ENCODE measurements at places on chromosomes 4 and X.

GRCh38 chr4:134422776-134423175 is 221.2 kb upstream of the PABPC4L start:
- no peak for DNase-seq

DNA sequence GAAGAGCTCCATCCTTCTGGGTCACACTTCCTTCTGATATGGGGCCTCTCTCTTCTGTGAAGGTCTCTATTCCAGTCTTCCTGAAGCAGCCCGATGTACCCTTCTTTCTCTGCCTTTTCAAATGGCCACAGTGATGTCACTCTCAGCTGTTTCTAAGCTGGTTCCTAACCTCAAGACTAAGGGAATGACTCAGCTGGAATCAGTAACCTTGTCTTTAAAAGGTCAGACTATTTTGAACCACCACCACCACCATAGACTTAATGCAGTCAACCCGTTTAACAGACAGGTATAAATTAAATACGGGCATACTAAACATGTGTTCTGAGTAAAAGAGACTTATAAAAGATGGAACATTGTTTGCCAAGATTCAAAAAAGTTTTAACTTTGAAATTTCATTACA is 121.0 kb downstream of the PPA2 start:
- DNase-seq = no peak

- DNase-seq = no peak
These were observed 13.2 kb upstream of the S100P start for GRCh38 chr4:6680372-6681034.

- no peak for DNase-seq
These were observed 8.0 kb upstream of the CCDC110 start for GRCh38 chr4:185479507-185479971.

DNA sequence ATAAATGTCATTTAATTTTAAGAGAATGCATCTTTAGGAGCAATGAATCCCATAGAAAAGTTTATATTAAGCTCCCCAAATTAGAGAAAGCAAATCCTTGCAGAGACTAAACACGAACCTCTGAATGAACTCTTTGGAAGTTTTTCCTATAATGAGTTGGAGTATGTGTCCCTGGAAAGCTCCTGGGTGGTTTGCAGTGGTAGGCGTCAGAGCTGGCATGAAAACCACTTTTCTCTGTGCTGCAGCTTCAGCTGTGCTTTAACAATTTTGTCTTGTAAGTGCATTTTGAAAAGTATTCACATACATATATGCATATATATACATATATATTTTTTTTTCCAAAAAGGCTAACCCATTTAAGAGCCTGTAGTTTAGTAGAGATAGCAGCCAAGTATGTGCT is 148.7 kb upstream of the TBC1D9 start:
- no peak for DNase-seq

GRCh38 chr4:145178740-145179280 is 1.6 kb downstream of the OTUD4 start:
- DNase-seq = no peak

DNA sequence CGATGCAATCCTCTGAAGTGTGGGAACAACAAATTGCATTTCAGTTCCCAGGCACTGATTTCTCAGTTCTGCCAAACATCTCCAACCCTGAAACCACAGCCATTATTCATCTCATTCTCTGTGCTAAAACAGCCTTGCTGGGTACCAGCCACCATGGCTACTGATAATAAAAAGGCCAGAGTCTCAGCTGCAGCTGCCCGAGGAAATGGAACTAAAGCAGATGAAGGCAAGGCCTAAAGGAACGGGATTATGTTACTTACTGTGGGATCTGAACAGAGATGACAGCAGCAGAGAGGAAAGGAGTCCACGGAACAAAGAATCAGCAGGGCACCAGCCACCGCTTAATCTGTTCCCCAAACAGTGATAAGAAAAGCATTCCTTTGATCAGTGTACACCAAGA is 155.7 kb downstream of the PAPSS1 start:
- DNase-seq = no peak

- DNase-seq = no peak
These were observed 66.6 kb upstream of the TAB3 start for GRCh38 chrX:30955687-30956086.

DNA sequence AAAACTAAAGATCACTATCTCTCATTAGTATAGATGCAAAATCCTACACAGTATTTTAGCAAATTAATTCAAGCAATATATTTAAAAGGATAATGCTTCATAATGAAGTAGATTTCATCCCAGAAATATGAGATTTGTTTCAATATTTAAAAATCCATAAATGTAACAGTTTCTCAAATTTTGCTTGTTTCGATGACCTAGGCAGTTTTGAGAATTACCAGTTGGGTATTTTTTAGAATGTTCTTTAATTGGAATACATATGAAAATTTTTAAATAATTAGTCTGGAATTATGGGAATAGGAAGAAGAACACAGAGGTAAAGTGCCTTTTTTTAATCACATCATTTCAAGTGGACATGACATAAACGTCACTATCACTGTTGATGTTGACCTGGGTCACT is 192.3 kb downstream of the FBXO8 start:
- DNase-seq = no peak

GRCh38 chr4:85498068-85498733 is 23.3 kb downstream of the ARHGAP24 start:
- no peak for DNase-seq

DNA sequence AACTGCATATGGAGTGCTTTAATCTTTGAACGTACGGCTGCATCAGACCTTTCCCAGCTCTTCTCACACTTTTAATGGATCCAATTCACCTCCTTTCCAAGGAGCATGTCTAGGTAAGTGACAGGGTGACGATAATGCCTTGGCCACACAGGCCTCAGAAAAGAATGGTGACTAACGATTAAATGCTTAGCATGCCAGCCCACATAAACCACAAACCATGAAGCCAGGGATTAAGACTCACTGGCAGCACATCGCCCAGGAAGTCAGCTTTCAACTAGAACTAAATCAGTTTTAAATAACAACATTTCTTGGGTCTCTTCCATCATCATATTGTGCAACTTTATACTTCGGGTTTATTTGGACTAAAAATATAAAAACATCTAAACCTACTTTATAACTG is 28.7 kb downstream of the INPP4B start:
- no peak for DNase-seq

DNA sequence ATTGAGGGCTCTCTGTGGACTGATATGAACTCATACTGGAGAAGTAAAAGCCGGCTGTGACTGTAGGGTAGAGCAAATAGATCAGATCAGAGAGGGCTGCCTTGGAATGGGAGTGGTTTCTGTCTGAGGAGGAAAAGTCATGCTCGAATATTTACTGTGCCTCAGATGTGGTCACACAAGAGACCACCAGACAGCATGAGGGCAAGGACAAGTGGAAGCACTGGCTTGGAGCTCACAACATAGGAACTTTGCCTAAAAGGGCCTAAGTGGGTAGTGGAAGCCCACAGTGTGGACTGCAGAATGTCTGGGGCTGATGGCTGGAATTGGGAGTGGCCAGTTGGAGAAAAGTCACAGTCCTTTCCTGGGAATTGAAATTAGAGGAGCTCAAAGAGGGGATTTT is 19.8 kb downstream of the GLRB start:
- DNase-seq = no peak

DNA sequence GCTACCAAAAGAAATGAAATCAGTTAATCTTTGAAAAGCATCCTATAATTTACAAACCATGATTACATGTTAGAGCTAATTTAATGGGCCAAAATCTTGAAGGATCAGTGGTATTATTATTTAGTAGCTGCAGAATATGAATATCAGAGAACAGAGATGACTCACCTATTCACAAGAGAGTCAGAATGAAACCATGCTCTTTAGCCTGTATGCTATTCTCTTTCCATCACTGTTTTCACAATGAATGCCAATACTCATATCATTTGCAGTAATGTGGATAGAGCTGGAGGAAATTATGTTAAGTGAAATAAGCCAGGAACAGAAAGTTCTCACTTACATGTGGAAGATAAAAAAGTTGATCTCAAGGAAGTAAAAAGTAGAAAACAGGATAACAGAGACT is 414.1 kb downstream of the CENPC start:
- no peak for DNase-seq

GRCh38 chrX:150934453-150934852 is 36.0 kb upstream of the CD99L2 start:
- DNase-seq = no peak

GRCh38 chr4:121822796-121823504 is 733 bp downstream of the CCNA2 start:
- DNase-seq = no peak

DNA sequence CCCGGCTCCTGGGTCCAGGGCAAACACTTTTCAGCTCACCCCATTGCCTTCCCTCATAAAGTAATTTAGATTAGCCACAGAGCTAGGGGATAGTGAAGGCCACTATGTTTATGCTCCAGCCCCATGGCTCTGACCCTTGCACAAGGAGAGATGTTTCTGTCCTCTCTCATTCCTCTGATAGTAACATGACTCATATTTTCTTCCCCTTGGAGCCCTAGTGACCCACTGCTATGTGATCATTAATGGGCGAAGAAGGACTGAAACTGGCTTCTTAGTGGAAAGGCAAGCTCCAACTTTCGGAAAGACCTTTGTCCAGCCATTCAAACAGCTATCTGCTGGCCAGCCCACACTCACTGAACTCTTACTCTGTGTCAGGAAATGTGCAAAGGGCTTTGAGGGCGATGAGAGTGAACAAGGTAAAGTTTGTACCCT is 12.3 kb downstream of the CLDN2 start:
- DNase-seq = no peak

- no peak for DNase-seq
These were observed 259.4 kb upstream of the DIAPH2 start for GRCh38 chrX:96425200-96425599.

DNA sequence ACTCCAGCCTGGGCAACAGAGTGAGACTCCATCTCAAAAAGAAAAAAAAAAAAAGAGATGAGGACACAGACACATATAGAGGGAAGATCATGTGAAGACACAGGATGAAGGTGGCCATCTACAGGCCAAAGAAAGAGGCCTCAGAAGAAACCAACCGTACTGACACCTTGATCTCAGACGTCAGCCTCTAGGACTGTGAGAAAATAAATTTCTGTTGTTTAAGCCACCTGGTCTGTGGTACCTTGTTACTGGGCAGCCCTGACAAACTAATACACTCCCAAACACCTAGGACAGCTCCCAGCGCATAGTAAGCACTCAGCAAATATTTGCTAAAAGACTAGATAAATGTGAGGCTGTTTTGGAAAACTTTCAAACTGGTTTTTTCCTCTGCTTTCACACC is 59.2 kb upstream of the SMIM10 start:
- no peak for DNase-seq

DNA sequence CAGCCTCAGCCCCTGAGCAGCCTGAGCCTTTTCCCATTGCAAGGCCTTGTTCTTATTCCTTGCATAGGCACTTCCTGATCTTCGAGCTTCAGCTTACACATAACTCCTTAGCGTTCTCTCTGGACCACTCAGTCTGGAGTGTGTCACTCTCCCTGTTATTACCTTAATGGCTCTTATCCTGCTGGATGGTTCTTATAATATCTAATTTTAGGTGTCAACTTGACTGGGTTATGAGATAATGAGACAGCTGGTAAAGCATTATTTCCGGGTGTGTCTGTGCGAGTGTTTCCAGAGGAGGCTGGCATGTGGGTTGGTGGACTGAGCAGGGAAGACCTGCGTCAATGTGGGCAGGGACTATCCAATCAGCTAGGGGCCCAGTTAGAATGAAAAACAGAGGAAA is 75.7 kb downstream of the HAUS3 start:
- no peak for DNase-seq

DNA sequence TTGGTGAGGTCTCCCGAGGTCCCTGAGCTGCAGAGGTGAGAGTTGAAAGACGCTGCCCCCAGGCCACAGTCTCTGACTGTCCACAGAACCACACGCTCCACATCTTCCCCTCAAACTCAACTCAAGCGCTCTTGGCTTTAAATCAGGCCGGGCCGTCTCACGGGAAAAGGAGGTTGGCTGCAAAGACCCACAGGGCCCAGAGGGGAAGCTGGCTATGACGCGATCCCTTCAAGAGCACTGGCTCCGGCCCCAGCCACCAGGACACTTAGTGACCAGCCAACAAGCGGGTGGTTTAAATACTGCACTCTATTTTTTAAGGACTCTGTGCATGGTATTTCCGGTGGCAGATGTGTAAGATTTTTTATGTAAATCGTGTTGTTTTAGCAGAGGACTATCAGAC is 19.9 kb downstream of the LRPAP1 start:
- DNase-seq = no peak

GRCh38 chr4:121785479-121785878 is 15.6 kb upstream of the EXOSC9 start:
- DNase-seq = no peak

- peak; percentile 92 for DNase-seq
These were observed at the start of gene ATP8A1 for GRCh38 chr4:42656944-42657792. Gene ATP8A1 (minus strand): TSS chr4:42657105. CDS start chr4:42656873, 232 bp downstream.

- no peak for DNase-seq
These were observed 307.2 kb downstream of the SLC7A11 start for GRCh38 chr4:137934911-137935310.

DNA sequence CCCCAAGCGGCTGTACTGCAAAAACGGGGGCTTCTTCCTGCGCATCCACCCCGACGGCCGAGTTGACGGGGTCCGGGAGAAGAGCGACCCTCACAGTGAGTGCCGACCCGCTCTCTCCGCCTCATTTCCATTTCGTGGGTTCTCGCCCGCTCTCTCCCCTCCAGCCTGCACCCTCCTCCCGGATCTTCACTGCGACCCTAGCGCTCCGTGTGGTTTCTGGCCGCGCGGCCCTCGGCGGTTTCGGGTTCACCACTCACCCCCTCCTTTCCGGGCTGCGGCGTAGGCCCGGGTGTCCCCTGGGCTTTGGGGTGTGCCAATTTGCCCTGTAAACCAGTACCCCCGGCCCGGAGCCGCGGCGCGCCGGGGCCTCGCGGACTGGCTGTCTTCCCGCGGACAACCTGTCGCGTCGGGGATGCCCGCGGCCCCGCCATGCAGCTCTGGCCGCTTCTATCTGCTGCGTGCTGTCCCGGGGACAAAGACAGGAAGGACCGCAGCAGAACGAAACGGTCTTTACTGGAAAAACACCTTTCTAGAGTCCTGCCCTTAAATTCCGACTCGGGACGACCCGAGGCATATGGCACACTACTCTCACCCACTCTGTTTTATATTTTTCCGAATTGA is 737 bp downstream of the FGF2 start:
- DNase-seq = peak; percentile 71

DNA sequence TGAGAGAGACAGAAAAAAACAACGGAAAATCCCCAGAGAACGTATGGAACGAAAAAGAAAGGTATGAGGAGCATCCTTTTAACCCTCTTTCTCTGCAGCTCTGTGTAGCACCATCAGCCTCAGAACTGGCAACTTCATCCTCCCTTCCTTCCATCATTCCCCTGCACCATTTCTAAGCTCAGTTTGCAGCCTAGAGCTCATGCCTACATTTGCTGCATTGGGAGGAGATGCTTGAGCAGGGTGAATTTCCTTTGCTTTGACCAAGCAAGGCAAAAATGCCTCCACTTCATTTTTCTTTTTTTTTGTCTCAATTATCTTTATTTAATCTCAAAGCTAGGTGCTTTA is 67.9 kb downstream of the ANK2 start:
- DNase-seq = no peak

Measured in type B pancreatic cell (in vitro differentiated cells).